ENCODE measurements at places on chromosomes 7 and 10.

DNA sequence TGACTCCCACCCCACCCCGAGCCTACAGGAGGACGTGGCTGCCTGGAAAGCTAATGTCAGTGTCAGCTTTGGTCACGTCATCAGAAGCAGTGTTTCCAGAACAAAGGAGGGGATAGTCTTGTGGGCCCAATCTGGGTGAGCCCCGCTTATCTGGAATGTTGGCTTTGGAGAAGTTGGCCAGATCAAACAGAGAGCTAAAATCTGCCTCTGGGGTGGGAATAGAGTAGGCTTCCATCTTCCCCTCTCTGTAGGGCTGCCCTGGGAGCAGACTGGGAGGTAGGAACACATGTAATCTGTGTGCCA lies 32.5 kb downstream of the SRRM3 start:
- no peak for DNase-seq

GRCh38 chr7:100544386-100544785 lies 5.4 kb downstream of the AGFG2 start:
- no peak for DNase-seq

GRCh38 chr10:125259651-125260050 lies 99.3 kb upstream of the CTBP2 start:
- no peak for DNase-seq

- no peak for DNase-seq
Observed at GRCh38 chr7:148563583-148564274, 26.8 kb upstream of the C7orf33 start.

GRCh38 chr10:115321360-115321759 lies 228.2 kb downstream of the ATRNL1 start:
- DNase-seq = no peak

GRCh38 chr7:26052706-26053105 lies 99.3 kb upstream of the NFE2L3 start:
- DNase-seq = no peak

DNA sequence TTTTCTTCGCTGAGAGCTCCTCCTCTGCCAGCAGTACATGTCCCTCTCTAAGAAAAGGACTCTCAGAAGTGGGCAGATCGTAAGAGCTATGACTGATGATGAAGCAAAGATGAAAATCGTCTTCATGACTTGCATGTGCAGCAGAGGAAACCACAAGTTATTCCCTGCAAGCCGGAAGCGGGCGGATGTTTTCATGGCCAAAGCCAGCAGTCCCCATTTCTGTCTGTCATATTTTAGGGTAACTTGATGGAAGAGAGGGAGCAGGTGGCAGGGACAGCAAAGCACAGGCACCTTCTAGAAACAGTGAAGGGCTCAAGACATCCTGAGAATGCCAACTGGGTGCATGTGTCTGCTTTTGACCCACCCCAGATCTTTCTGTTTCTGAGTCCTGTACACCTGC lies 19.9 kb downstream of the KLF6 start:
- no peak for DNase-seq

- DNase-seq = no peak
Observed at GRCh38 chr7:50771120-50772002, 11.3 kb downstream of the GRB10 start.

DNA sequence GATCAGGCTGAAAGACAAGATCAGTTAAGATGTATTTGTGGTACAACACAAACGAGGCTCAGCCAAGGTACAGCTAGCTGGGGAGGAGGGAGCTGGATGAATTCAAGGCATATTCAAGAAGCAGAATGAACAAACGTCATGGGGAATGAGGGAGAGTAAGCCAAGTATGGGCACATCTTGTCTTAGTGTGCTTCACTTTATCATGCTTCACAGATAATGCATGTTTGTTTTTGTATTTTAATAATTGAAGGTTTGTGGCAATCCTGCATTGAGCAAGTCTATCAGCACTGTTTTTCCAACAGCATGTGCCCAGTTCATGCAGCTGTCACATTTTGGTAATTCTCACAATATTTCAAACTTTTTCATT lies 135.4 kb downstream of the HIBADH start:
- no peak for DNase-seq

- DNase-seq = no peak
Observed at GRCh38 chr10:112244197-112244596, 39.0 kb upstream of the TECTB start.

DNA sequence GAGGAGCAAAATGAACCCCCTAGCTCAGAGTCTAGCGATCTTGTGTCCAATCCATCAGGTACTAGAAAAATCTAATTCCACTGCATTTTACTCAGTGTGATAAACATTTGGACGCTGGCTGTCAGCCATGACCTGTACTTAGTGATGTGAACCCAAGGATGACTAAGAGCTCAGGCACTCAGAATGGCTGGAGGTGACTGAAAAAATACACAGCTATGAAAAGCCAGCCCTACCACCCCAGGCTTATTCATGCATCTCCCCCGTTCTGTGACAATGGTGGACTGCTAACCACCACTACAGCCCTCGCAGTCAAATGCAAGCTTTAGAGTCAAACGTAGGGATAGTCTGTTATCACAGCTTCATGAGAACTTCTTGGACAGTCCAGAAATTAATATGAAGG lies 14.9 kb downstream of the AFAP1L2 start:
- DNase-seq = peak; percentile 69

DNA sequence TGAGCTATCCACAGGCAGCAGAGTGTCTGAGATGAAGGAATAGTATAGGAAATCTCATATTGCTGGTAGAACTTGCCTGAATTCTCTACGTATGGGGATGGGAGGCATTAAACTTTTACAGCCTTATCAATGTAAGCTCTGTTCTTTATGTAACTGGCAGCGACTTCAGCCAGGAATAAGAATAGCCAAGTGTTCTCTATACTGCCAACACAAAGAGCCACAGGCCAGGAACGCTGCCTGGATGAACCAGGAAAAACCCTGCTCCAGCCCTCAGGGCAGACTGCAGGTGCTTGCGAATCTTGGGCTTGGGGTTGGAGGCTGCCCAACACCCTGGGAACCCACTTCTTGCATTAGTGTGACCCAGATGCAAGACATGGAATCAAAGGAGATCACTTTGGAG lies 6.1 kb upstream of the OLAH start:
- no peak for DNase-seq

DNA sequence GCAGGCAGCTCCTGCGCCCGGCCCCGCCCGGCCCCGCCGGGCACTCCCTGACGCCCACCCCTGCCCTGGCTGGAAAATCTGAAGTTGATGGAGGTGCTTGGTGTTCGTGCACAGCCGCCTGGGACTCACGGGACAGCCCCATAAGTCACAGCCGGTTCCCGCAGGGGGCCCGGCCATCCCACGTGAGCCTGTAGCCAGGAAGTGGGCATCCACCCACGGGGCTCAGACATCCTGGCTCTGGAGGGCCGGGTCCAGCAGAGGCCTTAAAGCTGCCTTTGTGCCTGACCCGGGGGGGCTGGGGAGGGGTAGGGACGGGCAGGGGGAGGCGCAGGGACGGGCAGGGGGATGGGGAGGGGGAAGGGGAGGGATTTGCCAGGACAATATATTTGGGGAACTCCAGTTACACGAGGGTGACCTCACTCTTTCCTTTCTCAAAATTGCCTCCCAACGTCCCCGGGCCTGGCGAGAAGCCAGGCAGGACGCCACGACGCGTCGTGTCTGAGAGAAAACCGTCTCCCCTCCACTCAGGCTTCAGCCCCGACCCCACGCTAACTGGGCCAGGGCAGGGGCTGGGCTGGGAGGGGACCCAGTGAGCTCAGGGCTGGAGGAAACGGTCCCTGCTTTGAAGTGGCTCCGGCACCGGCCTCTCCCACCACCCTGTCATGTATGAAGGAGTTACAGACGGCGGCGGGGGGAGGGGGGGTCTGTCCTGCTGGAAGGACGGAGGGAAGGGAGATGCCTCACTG lies 82.1 kb upstream of the PDGFA start:
- peak; percentile 54 for DNase-seq
